ENCODE measurements at places on chromosomes 13 and 19. TPM values are rescaled to one million over a fixed set of nuclear protein-coding genes. Genes with fewer than 3 reads are reported as not detected.

MTUS2 gene
- not detected for total RNA-seq

TMEM190 gene
- total RNA-seq, result not detected

FAAP24 gene
- total RNA-seq, result 3.7 TPM

KLK3 gene
- not detected for total RNA-seq

CLEC17A gene
- 123 TPM for total RNA-seq

DNA sequence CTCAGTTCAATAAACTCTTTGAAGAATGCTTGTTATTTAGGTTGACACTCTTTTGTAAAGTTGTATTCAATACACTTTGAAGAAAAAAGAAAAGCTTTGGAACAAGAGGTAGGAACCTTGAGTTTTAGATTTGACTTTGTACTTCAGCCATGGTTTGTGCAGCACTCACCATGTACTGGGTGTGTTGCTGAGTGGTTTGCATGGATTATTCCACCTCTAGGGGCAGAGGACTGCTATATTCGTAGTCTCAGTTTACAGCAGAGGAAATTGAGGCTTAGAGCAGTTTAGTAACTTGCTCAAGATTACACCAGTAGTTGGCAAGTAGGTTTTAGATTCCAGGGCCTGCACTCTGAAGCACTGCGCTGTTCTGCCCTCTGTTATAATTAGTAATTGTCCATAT is 68.8 kb downstream of the DNAJC3 start:
- no peak for DNase-seq

DNA sequence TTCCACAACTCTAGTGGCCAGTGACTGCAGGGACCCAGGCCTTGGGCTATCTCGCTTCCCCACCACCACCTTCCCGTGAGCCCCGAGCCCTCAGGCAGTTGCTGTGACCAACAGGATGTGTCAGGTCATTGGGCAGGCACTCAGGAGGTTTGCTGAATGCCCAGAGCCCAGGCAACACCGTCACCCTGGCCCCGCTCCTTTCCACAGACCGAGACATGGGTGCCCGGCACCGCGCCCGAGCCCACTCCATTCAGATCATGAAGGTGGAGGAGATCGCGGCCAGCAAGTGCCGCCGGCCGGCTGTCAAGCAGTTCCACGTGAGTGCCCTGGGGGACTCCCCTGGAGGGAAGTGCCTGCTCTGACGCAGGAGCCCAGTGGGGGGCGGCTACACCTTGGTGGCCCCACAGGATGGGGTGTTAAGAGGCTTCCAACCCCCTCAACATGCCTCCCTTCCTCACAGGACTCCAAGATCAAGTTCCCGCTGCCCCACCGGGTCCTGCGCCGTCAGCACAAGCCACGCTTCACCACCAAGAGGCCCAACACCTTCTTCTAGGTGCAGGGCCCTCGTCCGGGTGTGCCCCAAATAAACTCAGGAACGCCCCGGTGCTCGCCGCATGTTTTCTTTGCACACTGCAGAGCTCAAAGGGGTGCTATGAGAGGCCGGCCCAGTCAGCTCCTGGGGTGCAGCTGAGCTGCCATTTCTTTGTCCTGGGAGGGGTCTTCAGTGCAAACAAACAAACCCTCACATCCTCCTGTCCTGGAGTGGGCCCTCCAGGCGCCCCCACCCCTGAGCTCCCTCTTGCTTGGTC is 3.2 kb downstream of the RPL18A start:
- no peak for DNase-seq

- DNase-seq, result no peak
Observed at GRCh38 chr13:28958018-28958417, 137.9 kb downstream of the MTUS2 start.

DNA sequence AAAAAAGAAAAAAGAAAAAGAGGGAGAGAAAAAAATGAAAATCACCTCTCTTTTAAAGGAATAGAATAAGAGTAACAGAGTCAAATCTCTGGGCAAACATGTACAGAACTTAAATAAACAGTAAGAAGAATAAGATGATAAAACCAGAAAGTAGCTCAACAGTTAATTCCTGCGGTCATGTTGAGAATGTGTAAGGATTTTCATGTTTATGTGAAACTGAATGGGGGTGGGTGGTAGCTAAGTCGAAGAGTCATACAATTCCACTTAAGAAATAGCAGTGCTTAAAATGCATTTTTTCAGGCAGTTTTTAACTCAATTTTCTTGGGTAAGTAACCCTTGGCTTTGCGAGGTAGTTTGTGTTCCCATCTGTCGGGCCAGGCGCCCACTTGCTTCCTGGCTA is 60.9 kb downstream of the PEX11G start:
- no peak for DNase-seq

DNA sequence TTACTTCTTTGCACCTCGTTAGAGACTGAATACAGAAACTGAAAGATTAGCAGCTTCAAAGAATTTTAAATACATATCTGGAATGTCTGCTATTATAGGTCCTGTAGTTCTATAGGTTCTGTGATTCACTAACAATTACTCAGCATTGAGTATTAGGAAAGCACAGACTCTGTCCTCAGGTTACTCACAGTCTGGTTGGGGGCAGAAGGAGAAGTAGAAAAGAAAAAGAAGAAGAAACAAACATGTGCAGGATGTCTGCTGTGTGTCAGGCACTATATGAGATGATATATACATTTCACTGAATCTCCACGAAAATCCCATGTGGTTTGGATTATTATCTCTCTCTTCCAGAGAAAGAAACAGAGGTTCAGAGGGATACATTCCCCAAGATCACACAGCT is 40.1 kb downstream of the SERTM1 start:
- DNase-seq, result no peak

DNA sequence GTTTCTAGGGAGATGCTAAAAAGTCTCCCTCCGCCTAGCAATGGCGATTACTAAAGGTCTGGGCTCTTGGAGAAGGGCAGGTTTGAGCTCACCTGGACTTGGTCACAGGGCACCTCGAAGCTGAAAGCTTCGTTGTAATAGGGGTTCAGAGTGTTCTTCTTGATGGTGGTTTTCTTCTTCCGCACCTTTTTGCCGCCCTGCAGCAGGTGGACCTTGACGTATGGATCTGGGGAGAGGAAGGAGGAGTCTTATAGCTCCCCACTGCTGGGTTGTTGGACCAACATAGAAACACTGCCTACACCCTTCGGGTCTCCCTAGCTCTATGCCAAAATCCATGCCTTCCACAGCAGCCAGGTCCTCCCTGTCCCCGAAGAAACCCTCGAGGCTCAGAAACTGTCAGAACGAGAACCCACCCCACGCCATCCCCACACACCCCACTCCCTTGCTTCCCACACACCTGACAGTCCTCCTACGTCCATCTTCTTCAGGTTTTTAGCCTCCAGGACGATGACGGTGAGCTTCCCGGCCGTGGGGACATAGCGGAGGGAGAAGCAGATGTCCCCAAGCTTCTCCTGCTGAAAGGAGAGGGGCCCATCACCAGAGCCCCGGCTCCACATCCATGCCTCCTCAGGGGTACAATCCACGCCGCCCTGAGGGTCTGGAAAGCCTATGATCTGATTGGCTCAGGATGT is 5.5 kb downstream of the SYT5 start:
- DNase-seq, result no peak

DNA sequence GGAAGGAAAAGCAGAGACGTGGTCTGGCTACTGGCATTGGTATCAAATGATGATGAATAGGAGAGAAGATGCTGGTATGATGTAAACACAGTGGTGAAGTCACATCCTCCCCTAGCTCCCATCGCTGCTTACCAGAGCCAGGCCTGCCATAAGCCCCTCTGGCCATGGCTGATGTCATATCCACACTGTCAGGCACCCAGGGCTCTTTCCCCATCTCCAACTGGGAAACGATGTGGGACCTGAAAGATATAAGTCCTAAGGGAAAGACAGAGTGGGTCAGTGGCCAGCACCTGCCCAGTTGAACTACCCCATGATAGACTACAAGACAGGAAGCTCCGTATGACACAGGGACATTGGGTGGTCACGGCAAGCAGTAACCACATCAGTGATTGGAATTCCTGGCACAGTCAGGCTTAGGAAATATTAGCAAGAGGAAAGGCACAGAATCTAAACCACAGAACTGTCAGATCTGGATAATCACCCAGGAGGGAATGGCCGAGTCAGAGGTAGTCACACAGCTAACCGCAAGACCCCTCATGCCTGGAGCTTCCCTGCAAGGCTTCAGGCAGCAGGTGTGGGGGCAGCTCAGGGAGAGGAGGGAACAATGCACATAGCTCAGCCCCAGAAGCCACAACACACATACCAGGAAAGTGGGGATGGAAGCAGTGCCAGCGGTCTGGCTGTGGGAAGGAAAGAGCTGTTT is 3.8 kb downstream of the ZNF792 start:
- no peak for DNase-seq

GRCh38 chr13:50969691-50970090 is 60.1 kb downstream of the RNASEH2B start:
- no peak for DNase-seq

DNA sequence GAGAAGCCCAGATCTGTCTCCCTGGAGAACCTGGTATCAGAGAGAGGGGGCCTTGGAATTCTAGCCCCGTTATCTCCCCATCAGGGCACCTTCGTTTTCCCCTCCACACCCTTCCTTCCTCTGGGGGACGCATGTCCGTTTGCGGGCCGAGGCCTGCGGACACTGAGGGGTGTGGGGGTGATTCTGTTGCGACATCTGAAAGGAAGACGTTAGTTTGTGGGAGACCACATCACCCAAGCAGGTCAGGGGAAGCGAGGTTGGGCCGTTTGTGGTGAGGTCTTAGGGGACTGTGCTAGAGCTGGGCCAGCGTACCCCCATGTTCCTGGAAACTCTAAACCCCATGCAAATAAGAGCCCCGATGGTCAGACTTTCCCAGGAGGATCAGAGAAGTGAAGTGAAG is 3.7 kb upstream of the HSH2D start:
- no peak for DNase-seq

DNA sequence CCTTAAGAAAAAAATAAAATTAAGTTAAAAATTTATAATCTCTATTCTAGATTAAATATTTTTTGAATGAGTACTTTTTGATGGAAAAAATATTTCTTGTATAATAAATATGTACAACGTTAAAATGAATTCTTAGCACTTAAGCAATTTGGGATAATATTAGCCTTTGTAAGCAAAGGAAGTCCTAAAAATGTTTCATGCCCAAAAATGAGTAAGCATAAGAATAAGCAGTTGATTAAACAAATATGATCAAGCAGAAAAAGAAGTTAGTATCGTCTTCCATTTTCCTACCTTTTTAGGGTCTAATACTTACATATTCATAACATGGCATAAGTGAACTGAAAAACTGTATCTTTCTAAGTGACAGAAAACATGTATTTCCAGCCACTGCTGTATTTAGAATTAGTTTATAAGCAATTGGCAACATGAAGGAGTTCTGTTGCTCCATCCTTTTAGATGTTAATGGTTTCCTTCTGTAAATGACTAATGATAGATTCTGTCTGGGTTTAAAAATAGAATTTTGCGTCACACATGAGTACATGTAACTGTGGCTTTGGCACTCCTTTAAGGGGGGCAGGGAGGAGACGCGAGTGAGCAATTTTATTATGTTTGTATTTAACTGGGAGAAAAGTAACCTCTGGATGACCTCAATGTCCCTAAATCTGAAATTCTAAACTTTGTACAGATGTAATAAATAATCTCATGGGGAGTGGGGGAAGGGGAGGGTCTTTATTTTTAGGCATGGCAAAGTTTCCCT is 237.4 kb downstream of the RGCC start:
- DNase-seq, result no peak

DNA sequence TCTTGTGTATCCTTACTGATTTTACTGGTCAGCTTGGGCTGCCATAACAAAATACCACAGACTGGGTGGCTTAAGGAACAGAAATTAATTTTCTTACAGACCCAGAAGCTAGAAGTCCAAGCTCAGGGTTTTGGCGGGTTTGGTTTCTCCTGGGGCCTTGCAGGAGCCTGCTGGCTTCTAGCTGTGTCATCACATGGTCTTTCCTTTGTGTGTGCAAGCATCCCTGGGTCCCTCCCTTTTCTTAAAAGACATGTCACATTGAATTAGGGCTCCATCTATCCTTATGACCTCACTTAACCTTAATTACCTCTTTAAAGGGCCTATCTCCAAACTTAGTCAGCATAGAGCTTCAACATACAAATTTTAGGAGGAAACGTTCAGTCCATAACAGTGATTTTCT is 23.4 kb downstream of the UBAC2 start:
- no peak for DNase-seq

DNA sequence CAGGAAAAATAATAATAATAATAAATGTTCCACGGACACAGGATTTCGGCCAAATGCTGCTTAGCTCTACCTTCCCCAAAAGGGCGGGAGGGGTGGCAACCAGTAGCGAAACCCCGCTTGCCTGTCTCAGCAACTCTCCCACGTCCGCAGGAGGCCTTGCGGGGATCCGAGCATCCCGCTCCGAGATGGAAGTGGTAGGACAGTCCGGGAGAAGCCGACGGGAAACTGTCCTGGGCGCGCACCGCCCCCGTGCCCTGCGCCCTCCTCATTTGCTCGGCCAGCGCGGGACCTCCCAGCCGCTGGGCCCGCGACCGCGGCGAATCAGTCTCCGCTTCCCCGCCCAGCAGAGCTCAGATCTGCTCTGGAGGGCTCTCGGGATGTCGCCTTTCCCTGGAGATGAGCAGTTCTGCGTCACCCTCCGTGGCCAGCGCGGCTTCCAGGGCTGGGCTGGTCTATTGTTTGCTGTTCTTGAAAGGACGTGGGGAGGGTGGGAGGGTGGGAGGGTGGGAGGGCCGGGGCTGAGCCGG is 48.9 kb upstream of the PABPC3 start:
- no peak for DNase-seq

DNA sequence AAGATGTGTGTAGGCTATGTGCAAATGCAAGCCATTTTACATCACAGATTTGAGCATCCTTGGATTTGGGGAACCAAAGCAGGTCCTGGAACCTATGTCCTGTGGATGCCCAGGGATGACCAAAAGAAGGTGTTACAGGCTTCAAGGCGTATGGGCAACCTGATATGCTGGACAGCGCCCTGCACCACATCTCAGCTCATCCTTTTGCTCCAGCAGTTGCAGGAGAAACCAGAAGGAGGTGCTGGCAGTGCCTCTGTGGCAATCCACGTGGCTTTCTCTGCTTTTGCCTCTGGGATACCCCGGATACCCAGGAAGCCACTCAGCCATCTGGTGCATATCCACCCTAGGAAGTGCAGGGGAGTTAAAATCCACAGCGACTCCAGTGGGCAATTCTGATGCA is 110.3 kb upstream of the VSTM2B start:
- DNase-seq, result no peak

- peak; percentile 81 for DNase-seq
Observed at GRCh38 chr13:99386911-99387788, 80.0 kb upstream of the GPR183 start.

GRCh38 chr19:51810223-51810622 is 15.3 kb downstream of the FPR3 start:
- no peak for DNase-seq

GRCh38 chr13:104616990-104617389 is 1550.8 kb upstream of the SLC10A2 start:
- no peak for DNase-seq

GRCh38 chr13:91609353-91609752 is 210.9 kb downstream of the GPC5 start:
- no peak for DNase-seq

DNA sequence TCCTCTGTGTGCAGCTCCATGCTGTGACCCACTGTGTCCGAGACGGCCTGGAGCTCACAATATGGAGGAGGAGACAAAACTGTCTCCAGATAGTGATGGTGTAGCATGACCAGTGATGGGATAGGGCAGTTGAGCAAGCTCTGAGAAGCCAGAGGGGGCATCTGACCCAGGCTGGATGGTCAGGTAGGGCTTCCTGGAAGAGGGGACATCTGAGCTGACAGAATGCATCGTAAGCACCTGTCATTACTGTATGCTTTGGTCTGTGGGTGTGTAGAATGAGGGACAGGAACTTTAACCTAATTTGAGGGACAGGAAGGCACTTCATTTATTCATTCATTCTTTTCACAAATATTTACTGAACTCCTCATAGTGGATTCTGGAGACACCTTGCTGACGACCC is 6.5 kb upstream of the TOMM40 start:
- DNase-seq, result no peak

All from activated B cell treated with CpG ODN at 0.5 μM for 24 hours (primary cell).